ENCODE measurements at places on chromosomes 4 and X. TPM values are rescaled to one million over a fixed set of nuclear protein-coding genes. Genes with fewer than 3 reads are reported as not detected.

GRCh38 chrX:121160987-121161386, 113.6 kb downstream of the GLUD2 start:
- H3K27me3 ChIP-seq = peaks cover 3% of the 10 kb centered on the region
- no peak for DNase-seq
- H3K4me1 ChIP-seq = peaks cover 9% of the 10 kb centered on the region
- no peak overlapping the region for H3K27ac ChIP-seq

DNA sequence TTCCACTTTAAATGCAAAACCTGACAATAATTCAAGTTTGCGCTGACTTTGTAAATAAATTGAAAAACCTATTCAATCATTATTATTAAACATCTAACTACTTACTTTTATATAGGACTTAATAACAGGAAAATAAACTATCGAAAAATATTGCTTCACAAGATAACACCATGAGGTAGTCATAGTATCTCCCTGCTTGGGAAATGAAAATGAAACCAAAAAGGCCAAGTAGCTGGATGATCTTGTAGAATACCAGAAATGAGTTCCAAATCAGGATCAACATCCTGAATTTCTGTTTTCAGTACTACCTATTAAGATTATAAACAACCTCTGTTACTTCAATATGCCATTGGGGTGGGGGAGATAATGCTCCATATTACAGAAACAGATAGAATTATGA, 58.9 kb downstream of the CHIC2 start:
- no peak for DNase-seq
- no peaks in the 10 kb centered on the region for H3K27me3 ChIP-seq
- peaks cover 25% of the 10 kb centered on the region for H3K36me3 ChIP-seq

DNA sequence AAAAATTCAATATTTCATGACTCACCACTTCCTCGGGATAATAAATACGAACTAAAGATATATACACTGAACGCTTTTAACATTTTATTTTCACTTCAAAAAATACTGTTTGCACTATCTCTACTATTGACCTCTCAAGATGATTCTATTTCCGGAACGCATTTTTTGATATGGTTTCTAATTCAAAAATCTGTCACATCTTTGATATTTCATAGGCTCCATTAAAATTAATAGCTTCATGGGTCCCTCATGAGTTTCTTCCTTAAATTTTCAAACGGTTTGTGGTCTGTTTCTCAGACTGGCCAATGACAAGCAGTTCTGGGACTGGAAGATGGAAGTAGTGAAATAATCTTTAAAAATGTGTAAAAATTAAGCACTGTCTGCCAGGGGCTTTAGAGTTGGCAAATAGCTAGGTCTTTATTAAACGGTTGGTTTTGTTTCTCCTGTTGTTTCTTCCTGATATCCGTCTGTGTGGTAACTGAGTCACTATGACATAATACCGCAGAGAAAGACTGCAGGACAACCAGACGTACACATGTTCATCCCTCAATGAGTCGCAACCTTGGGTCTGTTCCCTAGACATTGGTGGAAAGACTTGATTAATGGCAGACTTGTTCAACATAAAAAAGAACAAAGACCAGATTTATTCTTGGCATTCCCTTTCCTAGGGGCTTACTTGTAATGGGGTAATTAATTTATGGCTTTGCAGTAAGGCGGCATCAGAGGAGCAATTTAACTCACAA, 133.8 kb downstream of the PALLD start:
- H3K4me1 ChIP-seq = peaks cover 20% of the 10 kb centered on the region
- H3K36me3 ChIP-seq = no peaks in the 10 kb centered on the region
- no peak overlapping the region for H3K4me3 ChIP-seq
- H3K27ac ChIP-seq = no peak overlapping the region
- peaks cover 65% of the 10 kb centered on the region for H3K27me3 ChIP-seq

DNA sequence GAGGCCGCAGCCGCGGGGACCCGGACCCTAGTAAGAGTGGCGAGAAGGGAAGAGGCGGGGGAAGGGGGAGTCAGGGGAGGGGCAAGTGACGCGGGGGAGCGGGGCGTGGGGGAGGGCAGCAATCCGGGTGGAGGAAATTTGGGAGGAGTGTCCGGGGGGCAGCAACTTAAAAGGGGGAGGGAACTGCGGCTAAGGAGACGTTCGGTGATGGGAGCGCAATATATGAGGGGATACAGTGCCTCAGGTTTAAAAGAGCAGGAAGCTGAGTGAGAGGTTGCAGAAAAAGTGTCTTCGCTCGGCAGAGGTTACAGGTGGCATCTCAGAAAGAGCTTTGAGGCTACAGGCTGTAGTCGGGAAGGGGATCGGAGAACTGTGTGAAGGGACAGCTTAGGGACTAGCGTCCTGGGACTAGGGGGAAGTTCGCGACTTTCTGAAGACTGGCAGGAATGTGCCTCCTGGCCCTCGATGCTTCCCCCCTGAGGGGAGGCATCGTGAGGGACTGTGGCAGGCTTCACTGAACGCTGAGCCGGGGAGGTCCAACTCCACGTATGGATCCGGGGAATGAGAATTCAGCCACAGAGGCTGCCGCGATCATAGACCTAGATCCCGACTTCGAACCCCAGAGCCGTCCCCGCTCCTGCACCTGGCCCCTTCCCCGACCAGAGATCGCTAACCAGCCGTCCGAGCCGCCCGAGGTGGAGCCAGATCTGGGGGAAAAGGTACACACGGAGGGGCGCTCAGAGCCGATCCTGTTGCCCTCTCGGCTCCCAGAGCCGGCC, 519 bp downstream of the FOXO4 start:
- no peaks in the 10 kb centered on the region for H3K36me3 ChIP-seq
- peak overlapping the region; percentile 96 for H3K4me3 ChIP-seq
- no peak for DNase-seq
- peak overlapping the region; percentile 66 for H3K27ac ChIP-seq

GRCh38 chrX:136829413-136829812, 48.7 kb upstream of the ARHGEF6 start:
- no peak overlapping the region for H3K4me3 ChIP-seq
- peaks cover 7% of the 10 kb centered on the region for H3K36me3 ChIP-seq
- H3K4me1 ChIP-seq = no peaks in the 10 kb centered on the region

DNA sequence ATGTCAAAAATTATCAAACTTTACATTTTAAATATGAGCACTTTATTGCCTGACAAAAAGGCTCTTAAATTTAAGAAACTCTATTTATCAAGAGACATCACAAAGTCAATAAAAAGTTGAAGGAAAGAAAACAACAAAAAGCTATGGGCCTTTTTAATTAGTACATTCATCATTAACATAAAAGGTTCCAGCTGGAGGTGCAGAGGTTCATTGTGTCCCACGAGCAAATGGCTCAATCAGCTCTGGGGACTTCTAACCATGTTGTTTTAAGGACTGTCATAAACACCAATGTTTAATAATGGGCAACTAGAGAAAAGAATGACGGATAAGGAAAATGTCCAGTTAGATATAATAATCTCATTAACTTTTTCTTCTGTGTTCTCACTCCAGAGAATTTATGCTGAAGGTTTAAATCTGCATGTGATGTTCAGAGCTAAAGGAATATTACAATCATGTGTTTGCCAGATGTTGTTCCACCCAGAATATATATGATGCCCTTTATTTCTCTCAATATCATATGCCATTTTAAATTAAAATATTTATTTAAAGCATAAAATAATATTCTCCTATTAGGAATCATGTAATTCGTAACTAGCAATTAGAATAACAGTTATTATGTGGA, 840.3 kb upstream of the ADGRL3 start:
- H3K4me3 ChIP-seq = no peak overlapping the region
- DNase-seq = no peak
- H3K27ac ChIP-seq = no peak overlapping the region

STOX2 gene
- total RNA-seq = not detected

NOX1 gene
- total RNA-seq = not detected

ABLIM2 gene
- total RNA-seq = not detected

CPXCR1 gene
- total RNA-seq = not detected

SCOC gene
- 25.0 TPM for total RNA-seq

All from activated CD4-positive, alpha-beta memory T cell treated with anti-CD3 and anti-CD28 coated beads, Interleukin-2, amount 10 ng/mL, durations not matched to agents 7 days and 5 days (primary cell).